ENCODE measurements at places on chromosomes 3 and 15.

DNA sequence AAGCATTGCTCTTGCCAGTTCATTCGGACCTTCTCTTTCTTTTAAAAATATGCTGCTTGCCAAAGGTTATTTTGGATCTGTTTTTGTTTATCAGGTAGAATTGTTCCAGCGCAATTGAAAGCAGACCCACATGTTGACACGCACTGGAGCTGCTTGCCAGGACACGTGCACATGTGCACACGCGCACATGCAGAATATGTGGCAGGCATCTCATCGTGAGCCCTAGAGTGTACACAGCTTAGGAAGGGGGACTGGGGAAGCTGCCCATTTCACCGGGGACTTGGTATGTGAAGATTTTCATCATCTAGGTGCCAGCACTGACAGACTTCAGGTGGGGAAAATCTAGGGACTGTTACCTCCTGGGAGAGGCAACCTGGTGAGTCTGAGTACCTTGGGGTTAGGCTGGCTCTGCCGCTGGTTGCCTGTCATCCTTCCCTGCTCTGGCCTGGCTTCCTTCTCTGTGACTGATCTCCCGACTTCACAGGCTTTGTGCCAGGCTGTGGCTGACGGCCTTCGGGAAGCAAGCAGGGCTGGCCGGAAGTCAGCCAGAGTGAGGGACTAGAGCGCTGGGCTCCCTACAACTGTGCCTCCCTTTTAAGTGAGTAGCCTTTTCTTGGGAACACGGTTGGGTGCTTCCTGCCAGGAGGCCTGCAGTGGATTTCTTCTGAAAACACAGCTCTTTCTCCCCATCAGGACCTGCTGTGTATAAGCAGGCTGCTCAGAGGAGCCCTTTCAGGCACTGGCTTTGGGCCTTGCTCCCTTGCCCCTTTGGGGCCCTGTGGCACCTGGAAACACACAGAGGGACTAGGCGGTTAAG is 129.3 kb downstream of the EEFSEC start:
- DNase-seq: no peak

DNA sequence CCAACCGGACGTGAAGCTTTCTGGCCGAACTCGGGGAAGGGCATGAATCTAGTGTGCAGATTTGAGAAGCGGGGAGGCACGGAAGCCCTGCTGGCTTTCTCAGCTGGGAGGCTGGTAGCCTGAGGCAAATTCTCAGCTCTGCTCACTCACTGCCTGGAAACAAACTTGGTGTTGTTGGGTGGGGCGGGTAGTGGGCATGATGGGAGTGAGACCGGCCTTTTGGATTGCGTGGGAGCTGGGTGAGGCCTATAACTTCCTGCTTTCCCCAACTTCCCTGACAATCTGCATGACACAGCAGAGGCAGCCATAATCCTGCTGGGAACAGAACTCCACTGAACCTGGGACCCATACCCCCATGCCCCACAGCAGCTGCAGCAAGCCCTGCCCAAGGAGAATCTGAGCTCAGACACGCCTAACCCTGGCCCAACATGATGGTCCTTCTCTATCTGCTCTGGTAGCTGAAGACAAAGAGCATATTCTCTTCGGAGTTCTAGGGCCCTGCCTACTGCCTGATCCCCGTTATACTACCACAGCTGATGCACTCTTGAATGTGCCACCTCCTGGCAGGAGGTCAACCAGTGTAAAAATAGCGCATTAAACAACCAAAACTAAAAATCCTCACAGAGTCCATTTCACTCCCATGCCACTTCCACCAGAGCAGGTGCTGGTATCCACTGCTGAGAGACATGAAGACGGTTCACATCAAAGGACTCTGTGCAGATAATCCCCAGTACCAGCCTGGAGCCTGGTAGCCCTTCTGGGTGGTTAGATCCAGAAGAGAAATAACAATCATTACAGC is 44.7 kb downstream of the CEP70 start:
- DNase-seq: no peak

DNA sequence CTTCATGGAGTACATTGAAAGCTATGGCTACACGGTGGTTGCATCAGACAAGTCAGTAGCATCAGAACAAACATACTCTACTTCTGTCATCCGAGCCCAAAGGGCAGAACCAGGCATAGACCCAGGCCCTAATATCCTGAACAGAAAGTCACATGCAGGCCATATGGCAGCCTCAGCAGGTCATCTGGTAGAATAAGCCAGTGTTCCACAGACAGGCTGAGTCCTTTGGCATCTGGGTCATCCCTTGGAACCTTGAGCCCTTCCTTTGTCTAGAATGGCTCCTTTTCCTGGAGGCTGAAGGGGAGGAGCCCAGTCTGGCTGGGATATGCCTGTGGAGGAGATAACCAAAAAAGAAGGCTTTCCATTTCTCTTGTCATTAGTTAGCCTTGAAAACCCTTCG is 29.2 kb downstream of the SEMA6D start:
- DNase-seq: no peak

DNA sequence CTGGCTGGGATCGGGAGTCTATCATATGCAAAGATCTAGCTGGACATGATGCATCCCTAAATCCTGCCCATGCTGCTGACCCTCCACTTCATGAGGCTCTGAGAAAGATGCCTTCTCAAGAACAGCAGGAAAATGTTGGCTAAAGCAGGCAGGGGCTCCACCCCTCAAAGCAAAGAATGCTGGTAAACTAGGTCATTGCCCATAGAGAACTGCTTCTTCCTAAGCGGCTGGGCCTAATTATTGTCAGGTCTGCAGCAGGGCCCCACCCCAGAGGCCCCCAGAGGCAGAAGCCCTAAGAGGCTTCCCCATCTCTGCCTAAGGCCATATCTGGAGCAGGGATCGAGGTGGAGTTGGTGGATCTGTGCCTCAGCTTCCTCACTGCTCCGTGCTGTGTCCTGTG is 447.4 kb upstream of the PROK2 start:
- no peak for DNase-seq

- DNase-seq: no peak
Observed at GRCh38 chr3:126057501-126057819, 26.5 kb downstream of the SLC41A3 start.

- DNase-seq: no peak
Observed at GRCh38 chr3:177771780-177772179, 574.5 kb upstream of the TBL1XR1 start.

- no peak for DNase-seq
Observed at GRCh38 chr15:101531170-101531569, 41.7 kb upstream of the PCSK6 start.

GRCh38 chr3:151305060-151305774 is 11.4 kb downstream of the GPR87 start:
- peak; percentile 64 for DNase-seq

DNA sequence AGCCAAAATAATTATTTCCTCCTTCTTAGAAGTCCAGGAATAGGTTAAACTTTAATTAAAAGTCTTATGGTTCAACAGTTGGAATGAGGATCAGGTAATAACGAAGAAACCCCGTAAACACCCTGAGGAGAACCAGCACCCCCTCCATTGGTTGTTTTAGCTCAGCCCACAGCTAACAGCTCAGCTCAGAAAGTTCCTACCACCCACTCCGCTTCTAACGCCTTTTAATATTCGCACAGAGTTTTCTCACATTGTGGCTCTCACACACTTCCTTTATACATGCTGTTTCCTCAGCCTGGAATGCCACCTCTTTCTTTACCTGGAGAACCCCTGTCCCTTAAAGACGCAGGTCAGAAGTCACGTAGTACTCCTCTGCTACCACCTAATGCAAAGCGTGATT is 17.0 kb downstream of the CX3CR1 start:
- DNase-seq: no peak

GRCh38 chr3:172136330-172136729 is 97.0 kb downstream of the FNDC3B start:
- no peak for DNase-seq

- DNase-seq: no peak
Observed at GRCh38 chr3:38383156-38383875, 36.7 kb downstream of the XYLB start.

DNA sequence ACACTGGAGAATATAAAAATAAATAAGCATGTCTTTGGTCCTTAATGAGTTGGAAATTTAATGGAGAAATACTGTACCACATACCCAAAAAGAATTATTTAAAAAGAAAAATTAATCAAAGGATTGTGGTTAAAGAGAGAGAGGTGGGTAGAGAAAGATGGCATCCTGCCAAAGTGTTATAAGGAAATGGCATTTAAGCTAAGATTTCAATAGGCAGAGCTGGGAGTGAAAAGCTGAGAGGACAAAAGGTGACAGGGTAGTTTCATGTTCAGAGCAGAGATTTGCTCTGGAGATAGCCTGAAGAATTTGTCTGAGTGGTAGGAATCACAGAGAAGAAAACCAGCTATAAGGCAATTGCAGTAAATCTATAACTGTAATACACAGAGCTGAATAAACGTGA is 181.0 kb downstream of the SI start:
- no peak for DNase-seq

DNA sequence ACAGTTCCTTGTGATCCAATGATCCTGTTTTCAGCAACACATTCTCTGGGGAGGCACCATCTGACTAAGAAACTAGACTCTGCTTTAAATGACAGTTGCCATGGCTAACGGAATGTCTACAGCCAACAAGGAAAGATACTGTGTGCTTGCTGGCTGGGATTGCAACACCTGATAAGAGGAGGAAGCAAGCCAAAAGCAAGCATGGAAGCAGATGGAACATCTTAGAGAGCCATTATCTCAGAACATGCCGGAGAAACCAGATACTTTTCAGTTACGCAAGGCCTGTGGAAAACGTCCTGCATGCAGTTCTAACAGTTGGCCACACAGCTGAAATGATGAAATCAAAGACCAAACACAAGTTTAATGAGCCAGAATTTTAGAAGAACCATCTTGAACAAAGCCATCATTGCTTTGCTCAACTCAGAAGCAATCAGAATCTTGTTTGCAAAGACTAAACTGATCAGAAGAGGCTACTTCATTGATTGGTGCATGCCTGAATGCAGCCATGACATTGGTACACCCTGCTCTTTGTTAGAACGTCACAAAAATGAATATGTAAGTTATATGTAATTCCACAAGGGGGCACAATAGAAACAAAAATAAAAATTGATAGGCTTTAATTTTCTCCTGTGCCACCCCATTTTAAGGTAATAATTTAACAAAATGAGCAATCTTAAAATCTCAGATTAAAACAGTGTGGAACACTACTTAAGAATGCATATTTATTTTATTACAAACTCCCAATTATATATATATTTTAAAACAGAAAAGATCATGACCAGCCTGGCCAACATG is 50.8 kb downstream of the GXYLT2 start:
- peak; percentile 55 for DNase-seq

DNA sequence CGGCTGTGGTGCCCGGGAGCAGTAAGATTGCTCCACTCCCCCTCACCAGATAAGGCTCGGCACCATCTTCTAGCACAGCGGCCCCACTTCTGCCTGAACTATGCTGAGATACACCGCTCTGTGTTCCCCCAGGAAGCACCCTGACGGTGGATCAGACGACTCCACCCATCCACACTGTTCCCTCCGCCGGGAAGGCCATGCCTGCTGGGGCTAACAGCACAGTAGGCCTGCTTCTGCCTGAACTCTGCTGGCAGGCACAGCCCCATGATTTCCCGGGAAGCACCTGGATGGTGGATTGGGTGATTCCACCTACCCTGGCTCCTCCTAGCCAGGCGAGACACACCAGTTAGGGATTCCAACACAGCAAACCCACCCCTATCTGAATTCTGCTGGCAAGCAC is 36.3 kb upstream of the PPM1L start:
- no peak for DNase-seq

GRCh38 chr15:88066636-88067330 is 189.8 kb downstream of the NTRK3 start:
- DNase-seq: no peak

GRCh38 chr3:101124125-101124524 is 130.9 kb upstream of the ABI3BP start:
- no peak for DNase-seq

DNA sequence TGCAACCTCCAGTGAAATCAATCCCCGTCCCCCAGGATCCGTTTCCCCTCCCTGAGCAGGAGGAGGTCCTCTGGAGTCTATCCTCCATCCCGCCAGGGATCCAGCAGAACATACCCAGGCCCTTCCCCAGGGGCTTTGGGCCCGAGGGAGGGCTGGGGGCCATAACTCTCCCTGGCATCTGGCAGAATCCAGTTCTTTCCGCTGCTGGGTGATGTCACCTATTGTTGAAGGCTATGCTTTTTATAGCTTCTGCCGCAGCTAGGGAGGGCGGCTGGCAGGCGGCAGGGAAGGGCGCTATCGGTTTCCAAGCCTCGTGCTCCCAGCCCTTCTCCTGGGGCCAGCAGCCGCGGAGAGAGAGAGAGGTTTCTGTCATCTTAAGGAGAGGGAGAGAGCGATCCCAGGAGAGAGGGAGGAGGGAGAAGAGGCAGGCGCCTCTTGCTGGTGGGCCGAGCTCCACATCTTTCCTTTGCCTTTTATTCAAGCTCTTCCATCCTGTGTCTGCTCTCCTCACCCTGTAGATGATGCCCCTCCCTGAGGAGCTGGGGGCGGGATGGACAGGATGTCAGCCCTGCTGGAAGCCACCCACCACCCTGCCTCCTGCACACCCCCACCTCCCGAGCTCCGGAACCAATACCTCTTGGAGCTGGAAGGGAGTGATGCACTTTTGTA is 120.1 kb downstream of the ANP32A start:
- DNase-seq: no peak

GRCh38 chr15:66105286-66106265 is 148.0 kb downstream of the MEGF11 start:
- no peak for DNase-seq

GRCh38 chr3:129040579-129041300 is 19.8 kb upstream of the GP9 start:
- no peak for DNase-seq

- no peak for DNase-seq
Observed at GRCh38 chr15:66156310-66156975, 97.1 kb downstream of the MEGF11 start.

GRCh38 chr15:74429781-74430400 is 3.9 kb downstream of the SEMA7A start:
- DNase-seq: no peak

GRCh38 chr15:76003364-76003763 is 8.9 kb downstream of the NRG4 start:
- DNase-seq: no peak

DNA sequence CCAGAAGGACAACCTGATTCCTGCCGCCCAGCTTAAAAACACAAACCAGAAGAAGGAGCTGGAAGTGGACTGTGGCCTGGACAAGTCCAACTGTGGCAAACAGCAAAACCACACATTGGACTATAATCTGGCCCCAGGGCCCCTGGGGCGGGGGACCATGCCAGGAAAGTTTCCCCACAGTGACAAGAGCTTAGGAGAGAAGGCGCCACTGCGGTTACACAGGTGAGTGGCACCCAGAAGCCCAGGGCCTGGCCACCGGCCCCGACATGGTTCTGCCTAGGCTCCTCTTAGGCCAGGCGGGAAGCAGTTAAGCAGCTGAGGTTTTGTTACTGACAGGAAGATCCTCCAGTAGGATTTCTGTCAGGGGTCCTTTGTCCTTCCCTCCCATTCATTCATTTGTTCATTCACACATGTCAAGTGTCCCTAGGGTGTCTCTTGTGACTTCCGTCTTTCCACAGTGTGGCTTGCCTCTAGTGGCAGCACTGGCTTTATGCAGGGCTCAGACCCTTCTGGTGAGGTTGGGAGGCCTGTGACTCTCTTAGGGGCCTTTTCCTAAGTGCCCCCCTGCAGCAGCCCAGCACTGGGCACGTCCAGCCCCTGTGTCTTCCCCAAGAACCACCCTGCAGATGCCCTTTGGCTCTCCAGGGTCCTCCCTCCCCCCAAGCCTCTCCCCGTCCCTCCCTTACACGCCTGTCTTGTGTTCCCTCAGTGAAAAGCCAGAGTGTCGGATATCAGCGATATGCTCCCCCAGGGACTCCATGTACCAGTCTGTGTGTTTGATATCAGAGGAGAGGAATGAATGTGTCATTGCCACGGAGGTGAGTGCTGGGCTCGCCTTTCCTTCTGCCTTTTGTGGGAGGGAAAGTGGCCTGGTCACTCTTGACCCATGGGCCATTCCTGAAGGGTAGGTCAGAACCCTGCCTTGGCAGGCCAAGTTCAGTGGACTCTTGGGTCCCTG is 7.8 kb downstream of the DLL4 start:
- no peak for DNase-seq

Data from activated CD4-positive, alpha-beta T cell treated with anti-CD3 and anti-CD28 coated beads, Interleukin-2, Interleukin-4, amounts not matched to agents 100 ng/mL and 50 ng/mL, durations not matched to agents 16 hours and 8 hours (primary cell).